ENCODE measurements at places on chromosomes 2 and 18.

- no peak for DNase-seq
These were observed 278.1 kb downstream of the DCDC2C start for GRCh38 chr2:3981446-3981987.

DNA sequence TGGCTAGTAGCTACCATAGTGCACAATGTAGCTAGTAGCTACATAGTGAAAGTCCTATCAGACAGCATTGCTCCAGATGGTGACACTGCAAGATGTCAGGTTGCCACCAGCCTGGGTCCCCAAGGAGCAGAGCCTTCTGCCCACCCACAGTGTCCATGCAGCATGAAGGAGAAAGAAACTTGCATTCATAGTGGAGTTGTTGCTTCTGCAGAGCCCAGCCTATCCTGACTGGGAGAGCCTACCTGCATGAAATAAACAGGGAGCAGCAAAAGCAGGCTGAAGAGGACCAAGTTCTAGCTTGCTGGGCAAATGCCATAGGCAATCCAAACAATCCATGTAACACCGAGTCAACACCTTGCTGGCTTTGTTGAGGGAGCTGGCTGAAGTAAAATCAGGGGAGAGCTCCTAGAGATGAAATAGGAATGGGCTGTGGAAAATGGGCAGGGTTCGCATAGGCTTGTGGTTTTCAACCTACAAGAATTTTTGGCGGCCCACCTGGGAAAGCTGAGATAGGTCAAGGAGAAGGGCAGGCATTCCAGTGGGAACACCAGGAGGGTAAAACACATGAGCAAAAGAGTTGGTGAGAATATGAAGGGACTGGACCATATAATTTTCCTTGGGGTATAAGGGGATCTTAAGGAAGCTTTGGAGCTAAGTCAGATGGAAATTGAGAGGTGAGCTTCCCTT is 195.8 kb downstream of the CYP26B1 start:
- DNase-seq = no peak

- no peak for DNase-seq
These were observed 152.9 kb downstream of the LPIN1 start for GRCh38 chr2:11899264-11899818.

- no peak for DNase-seq
These were observed 147.6 kb upstream of the CAB39 start for GRCh38 chr2:230564805-230565779.

DNA sequence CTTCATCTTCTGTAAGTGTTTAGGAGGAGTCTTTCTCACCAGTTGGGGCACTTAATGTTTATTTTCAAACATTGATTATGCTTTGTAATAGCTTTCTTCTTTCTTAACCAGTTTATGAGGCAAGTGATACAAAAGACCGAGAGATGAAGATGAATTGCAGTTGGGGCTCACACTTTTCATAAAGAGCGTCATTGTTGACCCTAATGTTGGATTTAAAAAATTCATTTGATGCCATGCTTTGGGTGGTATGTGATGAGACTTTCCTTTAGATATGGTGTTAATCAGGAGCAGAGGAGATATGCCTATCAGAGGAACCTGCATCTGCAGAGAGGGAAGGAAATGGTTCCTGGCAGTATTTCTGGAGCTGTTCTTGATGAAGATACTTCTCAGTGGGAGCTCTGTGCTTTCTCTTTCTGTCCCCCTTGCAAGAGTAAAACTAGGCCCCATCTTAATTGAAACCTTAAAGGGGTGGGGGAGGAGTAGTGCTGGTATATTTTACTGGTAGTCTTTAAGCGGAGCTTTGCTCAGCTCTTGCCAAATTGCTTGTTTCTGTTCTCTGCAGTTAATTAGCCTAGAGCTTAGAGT is 2.3 kb downstream of the EML4 start:
- DNase-seq = no peak
